ENCODE measurements at places on chromosomes 13 and 19.
A peak's percentile ranks its signal among the peaks of the same experiment; 100 is the strongest.

GRCh38 chr13:28100150-28101121 is at the start of gene FLT3:
TSS of gene FLT3 (minus strand) at chr13:28100576. CDS start at chr13:28100510, 66 bp downstream.
- no peak for DNase-seq

GRCh38 chr13:22256111-22256639 is 585.3 kb downstream of the FGF9 start:
- DNase-seq: no peak

- no peak for DNase-seq
Observed at GRCh38 chr13:56561327-56561726, 579.4 kb upstream of the PRR20A start.

GRCh38 chr19:33465371-33465770 is 56.2 kb downstream of the PEPD start:
- DNase-seq: no peak

GRCh38 chr19:3575949-3576673 is 3.4 kb downstream of the HMG20B start:
- DNase-seq: no peak

DNA sequence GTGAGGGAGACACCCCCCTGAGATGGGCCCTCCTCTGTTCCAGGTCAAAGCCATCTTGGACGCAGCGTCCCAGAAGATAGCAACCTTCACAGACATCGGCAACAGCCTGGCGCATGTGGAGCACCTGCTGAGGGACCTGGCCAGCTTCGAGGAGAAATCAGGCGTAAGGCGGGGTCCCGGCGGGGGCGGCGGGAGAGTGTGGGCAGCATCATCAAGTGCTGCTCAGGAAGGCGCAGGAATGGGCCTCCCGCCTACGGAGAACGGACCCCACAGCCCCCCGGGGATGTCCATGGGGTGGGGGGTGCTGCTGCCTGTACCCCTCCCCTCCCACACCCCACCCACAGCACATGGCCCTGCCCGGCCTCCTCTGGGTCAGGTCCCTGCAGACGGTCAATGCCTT is 31.2 kb upstream of the F7 start:
- no peak for DNase-seq

- DNase-seq: no peak
Observed at GRCh38 chr13:111530137-111530870, 209.9 kb downstream of the TEX29 start.

DNA sequence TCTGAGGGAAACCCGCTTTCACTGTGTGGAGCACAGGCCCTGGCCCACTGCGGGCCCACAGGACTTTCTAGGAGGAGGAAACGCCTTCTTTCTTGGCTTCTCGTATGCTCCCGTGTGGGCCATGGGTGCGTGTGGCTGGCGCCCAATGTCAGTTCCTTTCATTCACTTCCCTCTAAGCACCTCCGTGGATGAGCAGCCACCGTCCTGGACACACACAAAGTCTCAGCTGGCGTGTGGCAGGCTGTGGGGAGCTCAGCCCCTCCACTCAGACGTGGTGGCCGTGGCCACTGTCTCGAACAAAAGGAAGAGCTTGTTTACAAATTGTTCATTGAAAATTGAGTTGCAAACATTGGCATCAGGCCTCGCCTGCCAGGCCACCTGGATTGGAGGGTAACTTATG is 240.0 kb upstream of the SGCG start:
- no peak for DNase-seq

GRCh38 chr19:54905803-54906511 is at the start of gene NCR1:
TSS of gene NCR1 (plus strand) at chr19:54906148. CDS start at chr19:54906188, 40 bp downstream.
- no peak for DNase-seq

- DNase-seq: no peak
Observed at GRCh38 chr13:114115191-114115671, 17.2 kb downstream of the RASA3 start.

DNA sequence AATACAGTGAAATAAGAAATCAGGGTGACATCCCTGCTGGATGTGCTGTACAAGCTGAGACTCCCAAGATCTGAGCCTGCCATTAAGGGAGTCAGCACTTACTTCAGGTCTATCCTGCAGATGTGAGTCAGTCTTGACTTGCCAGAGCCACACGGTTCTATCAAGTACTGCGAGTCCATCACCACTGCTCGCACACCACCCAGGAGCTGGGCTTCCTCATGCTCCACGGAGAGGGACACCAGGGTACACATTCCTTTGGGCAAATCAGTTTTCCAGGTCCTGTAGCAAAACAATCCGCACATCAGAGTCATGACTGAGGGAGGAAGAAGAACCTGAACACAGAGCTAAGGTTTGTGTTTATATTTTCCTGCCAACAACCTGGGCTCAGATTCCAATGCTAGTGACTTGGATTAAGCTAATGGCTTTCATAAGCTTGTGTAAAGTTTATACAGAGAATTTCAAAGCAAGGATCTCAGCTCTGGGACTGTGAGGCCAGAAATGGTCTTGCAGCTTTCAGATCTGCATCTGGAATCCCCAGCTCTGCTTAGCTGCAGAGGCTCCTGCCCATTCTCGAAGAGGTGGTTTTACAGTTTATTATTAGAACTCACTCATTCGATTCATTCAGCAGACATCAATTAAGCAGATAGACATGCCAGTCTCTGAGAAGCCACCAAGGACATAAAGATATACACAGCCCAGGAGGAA is 90.6 kb downstream of the KL start:
- DNase-seq: no peak

- peak; percentile 20 for DNase-seq
Observed at GRCh38 chr13:71867131-71867814, at the start of gene DACH1. TSS of gene DACH1 (minus strand) at chr13:71867204.

DNA sequence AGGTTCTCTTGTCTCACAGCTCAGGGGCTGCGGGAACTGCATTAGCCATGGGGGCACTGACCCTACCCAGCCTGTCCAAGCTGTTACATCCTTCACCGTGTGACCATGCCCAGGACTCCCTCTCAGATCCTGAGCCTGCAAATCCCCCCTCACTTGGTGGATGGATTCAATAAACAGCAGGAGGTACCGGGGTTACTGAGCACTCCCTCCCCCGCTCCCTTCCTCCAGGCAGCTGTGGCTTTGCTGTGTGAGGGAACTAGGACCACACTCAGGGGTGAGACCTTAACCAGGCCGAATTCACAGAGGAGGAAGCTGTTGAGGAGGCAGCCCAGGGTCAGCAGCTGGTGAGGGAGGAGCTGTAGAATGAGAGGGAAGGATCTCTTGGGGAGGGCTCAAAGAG is 27.0 kb upstream of the CEACAM1 start:
- no peak for DNase-seq

- DNase-seq: no peak
Observed at GRCh38 chr19:41862445-41862986, 2.5 kb downstream of the RPS19 start.

- DNase-seq: no peak
Observed at GRCh38 chr19:28429356-28429755, 783.6 kb downstream of the UQCRFS1 start.

GRCh38 chr13:51091839-51092238 is 19.2 kb downstream of the C13orf42 start:
- no peak for DNase-seq

DNA sequence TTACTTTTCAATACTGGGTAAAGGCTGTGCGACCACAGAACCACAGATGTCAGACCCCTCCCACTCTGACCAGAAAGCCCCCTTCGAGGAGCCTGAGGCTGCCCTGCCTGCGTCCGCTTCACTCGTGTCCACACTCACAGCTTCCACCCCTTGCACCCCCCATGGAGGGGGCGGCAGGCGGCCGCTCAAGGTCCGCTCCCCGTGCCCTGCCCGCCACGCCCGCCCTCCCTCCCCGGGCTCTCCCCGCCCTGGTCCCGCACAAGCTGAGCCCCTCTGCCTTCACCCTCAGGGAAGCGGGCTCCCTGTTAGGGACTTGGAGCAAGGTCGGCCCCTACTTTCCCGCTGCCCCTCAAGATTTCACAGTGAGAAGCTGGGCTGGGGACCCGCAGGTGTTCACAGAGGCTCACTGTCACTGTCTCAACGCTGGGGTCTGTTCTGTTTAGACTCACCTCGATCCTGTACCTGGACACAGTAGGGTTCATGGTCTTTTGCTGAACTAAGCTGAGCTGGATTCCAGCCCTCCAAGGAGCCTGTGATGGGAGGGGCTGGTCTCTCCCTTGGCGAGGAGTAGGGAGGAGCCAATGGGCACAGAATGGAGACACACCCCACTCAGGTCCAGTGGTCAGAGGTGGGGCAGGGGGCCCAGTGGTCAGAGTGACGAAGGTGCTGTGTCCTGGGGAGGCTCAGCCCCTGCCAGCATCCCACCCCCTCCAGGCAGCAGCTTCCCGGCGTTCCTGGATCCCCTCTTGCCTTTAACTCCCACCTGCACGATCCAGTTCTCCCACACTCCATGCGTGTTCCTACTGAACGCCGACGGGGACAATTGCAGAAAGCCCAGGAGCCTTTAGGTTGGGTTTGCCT is 69.5 kb downstream of the SPACA7 start:
- DNase-seq: no peak

GRCh38 chr19:7923295-7924191 is 2.4 kb downstream of the CTXN1 start:
- DNase-seq: no peak

DNA sequence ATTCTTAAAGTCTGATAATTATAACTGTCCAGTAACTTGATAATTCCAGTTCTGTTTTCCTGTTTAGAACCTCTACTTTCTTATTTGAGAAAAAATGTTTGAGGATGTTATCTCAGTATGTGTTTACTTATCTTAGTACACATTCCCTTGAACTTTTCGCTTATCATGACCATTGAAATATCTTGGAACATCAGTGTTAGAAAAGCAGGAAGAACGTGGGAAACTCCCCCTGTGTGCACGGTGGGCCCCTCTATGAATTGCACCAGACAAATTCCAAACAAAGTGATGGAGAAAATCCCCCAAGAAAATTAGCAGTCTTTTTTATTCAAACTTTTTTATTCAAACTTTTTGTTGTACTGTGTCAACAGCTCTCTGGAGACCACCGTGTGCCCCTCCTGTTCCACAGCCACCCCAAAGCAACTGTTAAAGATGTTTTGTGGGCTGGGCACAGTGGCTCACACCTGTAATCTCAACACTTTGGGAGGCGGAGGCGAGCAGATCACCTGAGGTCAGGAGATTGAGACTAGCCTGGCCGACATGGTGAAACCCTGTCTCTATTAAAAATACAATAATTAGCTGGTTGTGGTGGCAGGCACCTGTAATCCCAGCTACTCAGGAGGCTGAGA is 78.3 kb upstream of the PEG3 start:
- no peak for DNase-seq

DNA sequence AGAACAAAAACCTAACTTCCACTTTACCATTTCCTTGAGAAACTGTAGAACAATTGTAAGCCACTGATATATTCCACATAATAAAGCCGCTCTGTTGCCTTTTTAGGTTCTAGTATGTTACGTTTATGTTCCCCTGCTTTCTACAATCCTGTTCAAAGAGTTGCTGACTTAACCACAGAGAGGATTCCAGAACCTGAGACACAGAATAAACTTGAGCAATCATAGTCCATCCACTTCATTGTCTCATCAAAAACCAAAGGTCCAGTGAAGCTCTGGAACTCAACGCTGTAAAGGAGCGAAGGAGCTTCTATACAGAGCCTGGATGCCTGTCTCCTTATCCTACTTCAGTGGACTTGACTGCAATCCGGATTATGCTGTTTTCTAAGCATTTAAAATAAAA is 4.6 kb downstream of the STARD13 start:
- DNase-seq: no peak

DNA sequence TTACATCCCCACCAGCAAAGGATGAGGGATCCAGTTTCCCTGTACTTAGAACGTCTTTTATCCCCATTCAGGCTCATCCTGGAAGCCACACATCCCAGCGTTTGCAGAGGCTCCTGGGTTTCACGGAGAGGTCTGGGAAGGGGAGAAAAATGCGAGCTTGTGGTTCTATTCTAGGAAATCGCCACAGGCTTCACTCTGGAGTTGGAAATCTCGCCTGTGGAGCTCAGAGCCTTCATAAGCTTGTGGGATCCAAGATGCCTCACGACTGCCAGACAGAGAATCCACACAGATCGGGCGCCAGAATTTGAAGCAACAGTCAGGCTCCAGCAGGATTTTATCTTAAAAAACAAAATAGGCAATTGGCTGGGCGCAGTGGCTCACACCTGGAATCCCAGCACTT is 157.9 kb downstream of the PTPRS start:
- DNase-seq: no peak

DNA sequence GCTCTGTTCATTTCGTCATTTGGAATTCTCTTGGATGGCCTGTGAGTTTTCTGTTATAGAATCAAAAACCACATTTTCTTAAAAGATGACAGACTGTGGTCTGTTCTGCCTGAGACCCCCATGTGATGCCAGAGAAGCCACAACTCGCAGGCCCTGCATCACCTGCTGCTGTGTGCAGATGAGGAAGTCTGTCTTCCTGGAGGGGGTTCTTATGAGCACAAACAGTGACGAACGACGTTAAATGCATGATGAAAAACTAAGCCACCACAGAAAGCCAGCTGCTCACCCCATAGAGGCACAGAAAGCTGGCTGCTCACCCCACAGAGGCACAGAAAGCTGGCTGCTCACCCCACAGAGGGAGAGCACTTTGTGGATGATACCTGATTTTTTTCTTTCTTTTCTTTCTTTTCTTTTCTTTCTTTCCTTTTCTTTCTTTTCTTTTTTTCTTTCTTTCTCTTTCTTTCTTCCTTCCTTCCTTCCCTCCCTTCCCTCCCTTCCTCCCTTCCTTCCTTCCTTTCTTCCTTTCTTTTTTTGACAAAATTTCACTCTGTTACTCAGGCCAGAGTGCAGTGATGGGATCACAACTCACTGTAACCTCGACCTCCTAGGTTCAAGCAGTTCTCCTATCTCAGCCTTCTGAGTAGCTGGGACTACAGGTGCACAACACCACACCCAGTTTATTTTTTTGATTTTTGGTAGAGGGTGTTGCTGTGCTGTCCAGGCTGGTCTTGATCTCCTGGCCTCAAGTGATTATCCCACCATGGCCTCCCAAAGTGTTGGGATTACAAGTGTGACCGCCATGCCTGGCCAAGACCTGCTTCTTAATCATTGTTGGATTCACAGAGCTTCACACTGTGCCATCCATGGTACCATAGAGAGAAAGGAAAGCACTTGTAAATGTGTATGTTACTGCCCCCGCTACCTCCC is 1191.4 kb downstream of the UQCRFS1 start:
- no peak for DNase-seq

All from esophagus squamous epithelium (tissue), 5 donors.